ENCODE measurements at places on chromosomes 12 and 14.
A peak's percentile ranks its signal among the peaks of the same experiment; 100 is the strongest.

DNA sequence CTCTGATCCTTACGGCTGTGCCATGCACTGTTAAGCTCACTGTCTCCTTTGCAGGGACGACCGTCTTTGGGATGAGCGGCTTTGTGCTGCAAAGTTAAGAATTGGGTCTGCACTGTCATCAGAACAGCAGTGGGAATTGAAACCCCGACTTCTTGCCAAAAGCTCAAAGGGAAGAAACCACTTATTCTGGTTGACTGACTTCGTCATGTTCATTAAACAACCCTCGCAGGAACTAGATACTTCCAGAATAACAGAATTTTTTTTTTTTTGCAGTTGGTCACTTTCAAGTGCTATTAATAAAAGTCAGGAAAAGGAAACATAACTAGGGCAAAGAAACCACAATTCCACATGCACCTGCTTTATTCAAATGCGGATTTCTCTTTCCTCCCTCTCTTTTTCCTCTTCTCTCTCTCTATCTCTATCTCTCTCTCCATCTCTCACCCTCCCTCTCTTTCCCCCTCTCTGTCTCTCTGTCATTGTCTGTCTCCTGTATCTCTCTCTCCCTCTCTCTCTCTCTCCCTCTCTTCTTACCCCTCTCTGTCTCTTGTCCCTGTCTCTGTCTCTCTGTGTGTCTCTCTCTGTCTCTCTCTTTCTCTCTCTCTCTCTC, 12.3 kb upstream of the GLT1D1 start:
- peak; percentile 8 for DNase-seq

- no peak for DNase-seq
These were observed 93.4 kb upstream of the NCOR2 start for GRCh38 chr12:124660851-124661250.

DNA sequence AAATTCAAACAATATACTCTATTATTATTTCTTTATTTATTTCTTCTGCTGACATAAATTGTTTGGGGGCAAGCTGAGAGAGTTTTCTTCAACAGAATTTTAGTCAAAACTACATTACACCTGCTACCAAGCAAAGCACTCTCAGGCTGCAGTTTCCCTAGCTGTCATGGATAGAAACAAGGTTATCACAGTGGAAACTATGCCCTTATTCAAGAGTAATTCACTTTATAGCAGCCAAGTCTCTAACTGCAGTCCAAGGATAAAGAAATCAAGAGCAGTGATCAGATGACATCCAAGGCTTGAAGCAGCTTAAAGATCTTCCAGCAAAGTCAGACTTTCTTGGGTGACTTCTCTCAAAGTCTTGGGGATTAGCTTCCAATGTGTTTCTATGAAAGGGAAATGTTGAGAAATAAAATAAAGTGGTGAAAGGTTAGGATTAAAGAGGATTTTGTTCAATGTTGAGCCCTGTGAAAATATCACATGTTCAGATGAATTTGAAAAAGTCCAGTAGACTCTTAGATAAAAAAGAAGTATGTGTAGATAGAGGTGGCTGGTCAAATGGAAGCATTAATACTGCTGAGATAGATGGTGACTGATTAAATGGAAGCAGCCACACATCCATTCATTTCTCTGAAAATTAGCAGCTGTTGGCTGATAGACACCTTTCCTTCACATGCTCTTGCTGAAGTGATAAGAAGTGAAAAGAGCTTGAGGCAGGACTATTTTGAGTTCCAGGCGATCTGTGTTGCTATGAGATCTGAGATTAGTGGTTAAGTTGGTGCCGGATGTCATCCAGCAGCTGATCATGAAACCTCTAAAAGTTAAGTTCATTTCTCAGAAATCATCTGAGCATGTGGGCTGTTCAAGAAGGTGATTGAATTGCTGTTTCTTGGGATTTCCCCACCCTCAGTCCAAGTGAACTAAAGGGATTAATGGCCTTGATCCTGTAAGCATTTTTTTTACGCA, 257.8 kb upstream of the BTG1 start:
- DNase-seq: no peak

DNA sequence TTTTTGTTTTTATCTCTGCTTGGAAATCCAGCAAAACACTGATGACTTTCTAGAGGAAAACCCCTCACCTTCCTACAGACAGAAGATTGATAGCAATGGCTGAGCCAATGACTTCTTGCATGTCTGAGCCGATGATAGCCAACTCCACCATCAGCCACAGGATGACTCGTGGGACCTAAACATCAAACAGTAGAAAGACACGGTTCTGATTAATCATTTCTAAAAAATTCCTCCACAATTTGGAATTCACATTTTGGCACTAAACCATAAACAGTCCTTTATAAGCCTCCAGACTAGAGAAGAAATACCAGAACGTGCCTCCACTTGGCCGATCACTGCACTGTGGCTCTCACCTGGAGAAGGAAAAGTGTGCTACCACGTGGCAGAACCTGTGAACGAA, 25.9 kb downstream of the SLC11A2 start:
- no peak for DNase-seq

GRCh38 chr14:88166616-88167015, 156.5 kb downstream of the KCNK10 start:
- no peak for DNase-seq

DNA sequence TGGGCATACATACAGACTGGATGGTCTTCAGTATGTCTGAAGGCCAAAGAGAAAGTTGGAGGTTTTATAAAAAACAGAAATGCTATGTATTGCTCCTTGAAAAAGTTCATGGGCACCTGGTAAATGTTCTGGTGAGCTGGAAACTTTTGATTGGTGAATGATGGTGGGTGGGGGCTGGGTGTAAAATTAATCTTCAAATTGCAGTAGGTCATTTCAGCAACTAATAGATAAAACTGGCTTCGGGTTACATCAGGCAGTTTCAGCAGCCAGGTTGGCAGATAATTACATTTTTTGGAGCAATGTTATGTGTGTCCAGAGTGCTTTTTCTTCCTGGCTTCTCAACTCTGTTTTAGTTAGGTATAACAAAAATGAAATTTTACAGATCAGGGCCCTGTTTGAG, 35.3 kb downstream of the SDR9C7 start:
- DNase-seq: no peak

DNA sequence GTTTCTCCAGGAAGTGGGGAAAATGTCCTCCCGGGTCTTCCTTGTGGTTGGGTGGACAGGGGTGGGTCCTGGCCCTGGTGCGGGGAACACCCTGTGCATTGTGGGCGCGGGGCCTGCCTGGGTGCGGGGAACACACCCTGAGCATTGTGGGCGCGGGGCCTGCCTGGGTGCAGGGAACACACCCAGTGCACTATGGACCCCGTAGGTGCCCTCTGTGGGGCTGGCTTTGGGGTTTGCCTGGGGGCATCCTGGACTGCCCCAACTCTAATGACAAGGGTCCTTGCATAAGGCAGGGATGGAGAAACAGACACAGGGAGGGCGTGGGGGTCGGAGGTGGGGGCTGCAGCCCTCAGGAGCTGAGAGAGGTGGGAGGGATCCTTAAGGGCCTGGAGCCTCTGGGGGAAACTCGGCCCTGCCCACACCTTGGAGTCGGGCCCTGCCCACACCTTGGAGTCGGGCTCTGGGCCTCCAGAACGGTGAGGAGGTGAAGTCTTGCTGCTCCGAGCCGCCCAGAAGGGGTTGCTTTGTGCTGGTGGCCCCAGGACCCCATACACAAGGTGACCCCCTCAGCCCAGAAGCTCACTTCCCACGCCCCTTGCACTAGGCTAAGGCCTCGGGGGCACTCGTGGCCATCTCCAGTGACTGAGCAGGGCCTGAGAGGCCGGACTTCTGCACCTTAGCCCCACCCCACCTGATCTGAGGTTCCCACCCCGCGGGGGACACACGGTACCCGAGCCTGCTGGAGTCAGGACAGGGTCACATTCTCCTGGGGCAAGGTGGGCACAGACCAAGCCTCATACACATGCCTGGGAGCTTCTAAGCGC, 69.3 kb downstream of the GALNT9 start:
- DNase-seq: no peak

DNA sequence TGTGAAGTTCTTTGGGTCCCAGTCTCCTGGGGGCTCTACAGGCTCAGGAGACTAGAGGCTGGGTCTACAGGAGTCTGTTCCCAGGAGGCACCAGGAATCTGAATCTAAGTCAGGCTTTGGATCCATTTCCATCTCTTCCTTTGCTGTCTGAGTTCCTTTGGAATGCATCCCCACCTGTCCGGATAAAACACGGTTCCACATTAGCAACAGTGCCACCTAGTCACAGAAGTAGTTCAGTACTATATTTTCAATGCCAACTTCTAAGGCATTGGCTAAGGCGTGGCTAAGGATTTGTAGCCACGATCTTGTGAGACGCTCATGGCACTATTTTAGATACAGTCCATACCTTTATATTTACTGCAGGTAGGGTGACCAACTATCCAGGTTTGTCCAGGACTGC, 15.1 kb downstream of the ZC2HC1C start:
- no peak for DNase-seq

DNA sequence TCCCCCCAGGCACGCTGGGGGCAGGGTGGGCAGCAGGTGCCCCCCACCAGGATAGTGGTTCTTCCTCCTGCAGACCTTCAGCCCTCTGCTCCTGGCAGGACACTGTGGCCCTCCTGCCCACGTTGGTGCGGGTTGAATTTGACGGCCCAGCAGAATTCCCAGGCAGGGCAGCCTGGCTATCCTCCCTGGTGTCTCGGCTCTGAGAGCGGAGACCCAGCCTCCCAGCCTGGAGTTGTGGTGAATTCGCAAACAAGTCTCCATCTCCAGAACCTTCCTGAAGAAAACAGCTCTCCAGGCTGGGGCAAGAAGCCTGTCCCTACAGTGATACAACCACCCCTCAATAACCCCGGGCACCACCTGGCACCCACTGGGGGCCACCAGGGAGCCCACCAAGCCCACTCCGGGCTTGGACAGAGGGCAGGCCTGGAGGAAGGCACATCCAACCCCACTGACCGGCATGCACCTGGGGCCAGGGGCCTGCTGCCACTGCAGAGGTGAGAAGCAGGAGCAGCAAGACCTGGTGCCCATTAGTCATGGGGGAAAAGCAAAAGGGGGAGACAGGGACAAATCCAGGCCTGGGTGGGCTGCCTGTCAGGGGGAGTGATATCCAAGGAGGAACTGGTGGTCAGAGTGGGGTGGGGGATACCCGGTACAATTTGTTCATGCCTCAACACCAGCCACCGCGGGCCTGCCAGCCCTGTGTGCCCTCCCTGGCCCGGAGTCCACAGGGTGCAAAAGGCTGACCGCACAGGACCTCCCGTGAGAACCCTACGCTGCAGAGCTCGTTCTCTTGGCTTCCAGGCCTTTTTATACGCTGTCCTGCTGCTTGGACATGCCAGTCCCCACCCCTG, 3.6 kb downstream of the ANKRD9 start:
- no peak for DNase-seq

GRCh38 chr12:59597385-59597781, 1.6 kb downstream of the SLC16A7 start:
- DNase-seq: peak; percentile 81

- DNase-seq: no peak
These were observed 185.6 kb downstream of the TMEM117 start for GRCh38 chr12:44021471-44021971.

- no peak for DNase-seq
These were observed 618.6 kb downstream of the AACS start for GRCh38 chr12:125683748-125684381.

DNA sequence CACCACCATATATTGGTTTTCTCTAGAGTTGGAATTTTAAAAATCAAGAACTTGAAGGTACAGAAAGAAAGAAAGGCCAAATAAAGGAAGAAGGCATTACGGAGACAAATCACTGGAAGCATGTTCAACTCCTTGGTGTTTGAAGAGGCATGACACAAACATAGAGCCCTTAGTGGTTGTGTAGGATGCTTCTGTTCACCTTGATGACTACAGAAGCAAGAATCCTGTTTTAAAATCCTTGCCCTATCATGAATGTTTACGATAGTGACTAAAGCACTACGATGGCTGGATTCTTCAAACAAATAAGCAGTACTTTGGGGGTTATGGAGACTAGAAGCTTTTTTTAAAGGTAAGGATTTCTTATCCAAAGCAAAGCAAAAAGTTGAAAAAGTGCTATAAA, 10.3 kb upstream of the ISM2 start:
- no peak for DNase-seq

DNA sequence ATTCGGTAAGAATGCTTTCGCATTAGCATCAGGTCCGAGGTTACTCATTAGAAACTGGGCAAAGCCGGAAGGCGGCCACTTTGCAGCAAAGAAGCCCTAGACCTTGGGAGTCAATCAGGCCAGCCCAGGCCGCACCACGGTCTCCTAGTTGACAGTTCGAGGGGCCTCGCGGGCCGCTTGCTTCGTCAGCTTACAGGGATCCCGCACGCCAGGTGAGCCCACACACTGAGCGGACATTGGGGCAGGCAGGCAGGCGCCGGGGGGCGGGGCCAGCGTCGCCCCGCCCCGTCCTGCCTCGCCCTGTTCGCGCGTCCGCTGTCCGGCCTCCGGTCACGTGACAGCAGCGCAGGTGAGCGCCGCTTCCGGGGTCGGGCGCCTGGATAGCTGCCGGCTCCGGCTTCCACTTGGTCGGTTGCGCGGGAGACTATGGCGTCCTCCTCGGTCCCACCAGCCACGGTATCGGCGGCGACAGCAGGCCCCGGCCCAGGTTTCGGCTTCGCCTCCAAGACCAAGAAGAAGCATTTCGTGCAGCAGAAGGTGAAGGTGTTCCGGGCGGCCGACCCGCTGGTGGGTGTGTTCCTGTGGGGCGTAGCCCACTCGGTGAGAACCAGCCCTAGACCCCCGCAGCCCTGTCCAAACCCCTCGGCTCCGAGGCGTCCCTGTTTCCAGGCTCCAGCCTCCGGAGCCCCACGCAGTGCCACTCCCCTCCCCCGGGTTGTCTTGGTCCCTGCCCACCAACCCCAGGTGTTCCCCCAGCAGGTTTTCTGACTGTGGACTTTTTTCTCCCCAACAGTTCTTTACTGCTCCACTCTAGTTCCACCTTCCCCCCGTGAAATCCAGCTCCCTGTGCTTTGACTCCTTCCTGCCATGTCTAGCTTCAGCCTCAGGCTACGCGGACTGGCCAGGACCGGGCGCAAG, at the start of gene PIP4K2C:
TSS of gene PIP4K2C (plus strand) at position 329 of the 918 bp plus-strand sequence. CDS start at position 427, 98 bp downstream.
- peak; percentile 88 for DNase-seq

DNA sequence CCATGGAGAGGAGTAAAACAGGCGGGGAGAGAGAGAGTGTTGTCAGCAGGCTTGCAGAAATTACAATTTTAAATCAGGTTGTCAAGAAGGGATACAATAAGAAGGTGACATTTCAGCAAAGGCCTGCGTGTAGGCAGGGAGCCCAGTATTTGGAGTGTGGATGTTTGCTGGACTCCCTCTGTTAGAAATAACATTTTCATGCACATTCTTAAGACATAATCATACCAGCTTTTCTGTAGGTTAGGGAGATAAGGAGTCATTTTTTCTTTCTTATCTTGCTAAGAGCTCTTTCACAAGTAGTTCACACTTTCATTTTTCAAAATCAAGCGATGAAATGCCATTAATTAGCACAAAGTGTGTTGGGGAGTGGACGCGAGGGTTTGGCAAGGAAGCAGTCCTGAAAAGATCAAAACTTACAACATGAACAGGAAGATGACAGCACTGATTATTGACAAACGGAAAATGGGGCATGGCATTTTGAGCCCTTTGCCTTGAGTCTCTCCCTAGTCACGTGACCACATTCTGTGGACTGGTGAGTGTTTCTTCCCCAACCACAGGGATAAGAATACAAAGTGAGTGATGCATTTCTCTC, 160.2 kb downstream of the DAD1 start:
- DNase-seq: no peak

All from posterior vena cava (tissue), 2 donors.